ENCODE measurements at places on chromosomes 4 and X.
A peak's percentile ranks its signal among the peaks of the same experiment; 100 is the strongest.

DNA sequence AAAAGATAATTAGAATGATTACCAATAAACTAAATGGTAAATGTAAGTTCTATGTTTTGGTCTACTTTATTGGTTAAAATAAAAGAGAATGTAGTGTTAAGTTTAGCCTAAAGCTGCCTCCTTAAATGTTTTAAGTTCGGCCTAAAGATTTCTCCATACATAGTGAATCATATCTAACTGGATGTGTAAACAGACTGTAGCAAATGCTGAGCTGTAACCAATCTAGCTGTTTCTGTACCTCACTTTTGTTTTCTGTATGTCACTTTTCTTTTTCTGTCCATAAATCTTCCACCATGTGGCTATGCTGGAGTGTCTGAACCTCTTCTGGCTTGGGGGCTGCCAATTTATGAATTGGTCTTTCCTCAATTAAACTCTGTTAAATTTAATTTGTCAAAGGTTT is 121.2 kb downstream of the TBCK start:
- DNase-seq = no peak

- peak; percentile 17 for DNase-seq
Measured at GRCh38 chr4:104491481-104492182, 3.1 kb downstream of the CXXC4 start.

- no peak for DNase-seq
Measured at GRCh38 chrX:72142094-72142793, 10.5 kb upstream of the RTL5 start.

GRCh38 chr4:128665514-128665913 is 144.0 kb upstream of the JADE1 start:
- DNase-seq = no peak

GRCh38 chr4:26269038-26269437 is 51.8 kb upstream of the RBPJ start:
- DNase-seq = no peak

DNA sequence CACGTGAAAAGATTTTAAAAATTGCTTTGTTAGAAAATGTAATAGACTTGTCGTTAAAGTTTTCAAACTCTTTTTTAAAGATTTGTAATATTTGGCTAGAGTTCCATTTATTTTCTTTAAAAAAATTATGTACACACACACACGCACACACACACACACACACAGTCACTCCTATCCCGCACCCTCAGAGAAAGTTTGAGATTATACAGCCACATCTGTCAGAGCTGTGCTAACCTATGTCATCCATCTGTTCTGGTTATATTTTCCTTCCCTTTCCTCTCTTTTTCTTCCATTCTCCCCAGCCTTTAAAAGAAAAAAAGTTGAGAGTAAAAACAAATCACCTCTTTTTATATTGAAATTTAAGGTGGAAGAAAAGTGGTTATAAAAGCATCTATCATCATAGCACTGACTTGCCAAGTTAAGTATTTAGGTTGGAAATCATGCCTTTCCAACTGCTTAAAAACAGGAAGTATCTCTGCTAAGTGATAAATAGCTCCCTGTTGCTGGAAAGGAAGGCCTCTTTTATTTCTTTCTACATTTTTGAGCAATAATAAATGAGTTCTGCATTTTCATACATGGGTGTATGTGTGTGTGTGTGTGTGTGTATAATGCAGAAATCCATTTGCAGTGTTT is 163.3 kb upstream of the SPRY1 start:
- no peak for DNase-seq

DNA sequence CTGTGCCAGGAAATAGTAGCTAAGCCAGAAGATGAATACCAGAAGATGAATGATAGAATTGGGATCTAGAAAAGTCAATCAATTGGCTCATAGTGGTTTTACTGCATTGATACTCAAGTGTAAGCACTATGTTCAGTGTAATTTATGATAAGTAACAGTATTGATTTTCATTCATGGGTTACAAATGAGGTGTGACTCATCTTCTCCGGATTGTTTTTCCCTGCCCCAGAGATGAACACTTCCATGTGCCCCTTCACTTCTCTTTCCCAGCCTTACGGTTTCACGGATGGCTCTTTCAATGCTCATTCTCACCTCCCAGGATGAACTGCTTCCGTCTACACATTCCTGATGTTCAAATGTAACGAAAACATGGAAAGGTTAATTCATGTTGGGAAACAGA is 9.8 kb upstream of the GUCY1B1 start:
- no peak for DNase-seq

- DNase-seq = no peak
Measured at GRCh38 chr4:100938698-100939097, 408.6 kb downstream of the PPP3CA start.

DNA sequence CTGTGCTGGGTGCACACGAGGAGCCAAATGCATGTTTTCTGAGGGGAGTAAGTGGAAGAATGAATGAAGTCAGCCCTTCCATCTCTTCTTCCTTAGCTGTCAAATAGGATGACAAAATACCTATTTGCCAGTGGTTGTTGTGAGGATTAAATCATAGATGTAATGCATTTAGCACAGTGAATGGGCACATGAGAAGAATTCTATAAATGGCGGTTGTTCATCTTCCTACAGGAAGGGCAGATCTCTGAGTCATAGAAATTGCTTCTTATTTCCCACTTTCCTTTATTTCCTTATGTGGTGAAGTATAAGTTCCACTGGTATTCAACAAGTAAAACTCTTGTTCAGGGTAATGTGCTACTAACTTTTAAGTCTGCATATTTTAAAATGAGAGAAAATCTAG is 83.1 kb downstream of the SORBS2 start:
- no peak for DNase-seq

GRCh38 chr4:2935762-2936743 is 27.2 kb downstream of the NOP14 start:
- DNase-seq = peak; percentile 31

DNA sequence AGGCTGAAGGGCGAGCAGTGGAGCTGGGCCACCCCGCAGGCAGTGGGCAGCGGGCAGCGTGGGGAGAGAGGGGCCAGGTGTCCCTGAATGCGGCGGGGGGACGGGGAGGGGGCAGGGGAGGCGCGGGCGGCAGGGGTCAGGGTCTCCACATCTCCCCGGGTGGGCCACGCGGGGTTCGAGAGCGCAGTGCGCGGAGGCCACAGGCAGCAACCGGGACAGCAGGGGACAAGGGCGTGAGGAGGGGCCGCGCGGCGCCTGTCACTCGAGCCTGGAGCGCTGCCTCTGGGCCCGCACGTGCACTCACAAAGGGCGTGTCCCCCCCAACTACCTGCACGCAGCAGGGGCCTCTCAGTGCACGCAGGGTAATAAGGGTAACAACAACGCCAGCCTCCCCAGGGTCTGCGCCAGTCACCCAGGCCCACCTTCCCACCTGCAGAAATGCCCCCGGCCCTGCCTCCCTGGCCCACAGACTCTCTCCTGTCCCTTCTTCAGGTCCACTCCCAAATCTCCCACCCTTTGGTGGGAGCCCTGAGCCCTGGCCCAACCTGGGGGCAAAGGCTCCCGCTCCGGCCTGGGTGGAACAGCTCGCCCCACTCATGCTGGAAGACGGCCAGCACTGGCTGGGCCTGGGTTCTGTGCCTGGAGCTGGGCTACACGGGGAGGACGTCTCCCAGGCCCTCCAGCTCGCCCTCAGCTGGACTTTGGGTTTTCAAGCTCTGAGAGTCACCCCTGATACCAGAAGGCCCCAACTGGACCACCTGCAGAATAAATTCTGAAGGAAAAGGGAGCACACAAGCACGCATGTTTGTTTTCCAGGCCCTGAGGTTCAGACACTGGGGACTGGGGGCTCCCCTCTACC is 53.2 kb downstream of the ZFYVE28 start:
- DNase-seq = no peak
